IPS DF 6.9 (cell line): ENCODE measurements at places on chromosomes 5 and 9.

GRCh38 chr9:69237702-69238295 lies 63.7 kb downstream of the TJP2 start:
- no peak for DNase-seq
- H3K36me3 ChIP-seq: peaks cover 9% of the 10 kb centered on the region; the same call in 1 of the 2 replicates
- no peaks in the 10 kb centered on the region for H3K27me3 ChIP-seq

GRCh38 chr9:33185858-33186257 lies 18.7 kb upstream of the B4GALT1 start:
- no peaks in the 10 kb centered on the region for H3K27me3 ChIP-seq
- DNase-seq: no peak
- no peaks in the 10 kb centered on the region for H3K36me3 ChIP-seq
- no peaks in the 10 kb centered on the region for H3K4me1 ChIP-seq

- H3K27me3 ChIP-seq: no peaks in the 10 kb centered on the region
- no peak overlapping the region for H3K4me3 ChIP-seq
- H3K27ac ChIP-seq: no peak overlapping the region
- peaks cover 1% of the 10 kb centered on the region; the same call in 1 of the 2 replicates for H3K4me1 ChIP-seq
- DNase-seq: no peak
- H3K36me3 ChIP-seq: no peaks in the 10 kb centered on the region
Measured at GRCh38 chr5:14190194-14191164, 47.3 kb downstream of the TRIO start.

- H3K4me1 ChIP-seq: no peaks in the 10 kb centered on the region
- H3K36me3 ChIP-seq: peaks cover 14% of the 10 kb centered on the region; the same call in 1 of the 2 replicates
- DNase-seq: no peak
- no peaks in the 10 kb centered on the region for H3K27me3 ChIP-seq
Measured at GRCh38 chr5:72224946-72225463, 95.0 kb downstream of the MRPS27 start.

DNA sequence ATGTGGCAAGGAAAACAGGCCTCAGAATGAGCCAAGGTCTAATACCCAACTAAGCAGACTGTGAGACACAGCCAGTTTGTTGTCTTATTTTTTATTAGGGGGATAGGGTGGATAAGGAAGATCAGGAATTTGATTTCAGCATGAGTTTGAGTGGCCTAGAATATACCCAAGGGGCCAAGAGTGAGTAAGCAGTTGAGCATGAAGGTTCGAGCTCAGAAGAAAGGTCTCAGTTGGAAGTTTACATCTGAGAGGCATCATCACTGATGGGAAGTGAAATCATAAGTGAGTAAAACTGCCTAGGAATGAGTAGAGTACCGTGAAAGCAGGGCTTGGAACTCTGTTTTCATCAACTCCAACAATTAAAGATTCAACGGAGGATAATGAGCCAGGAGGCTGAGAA lies 12.6 kb downstream of the PSMD5 start:
- H3K27ac ChIP-seq: no peak overlapping the region
- no peak overlapping the region for H3K4me3 ChIP-seq
- DNase-seq: no peak
- no peaks in the 10 kb centered on the region for H3K27me3 ChIP-seq
- H3K36me3 ChIP-seq: peaks cover 11% of the 10 kb centered on the region; the same call in 1 of the 2 replicates

DNA sequence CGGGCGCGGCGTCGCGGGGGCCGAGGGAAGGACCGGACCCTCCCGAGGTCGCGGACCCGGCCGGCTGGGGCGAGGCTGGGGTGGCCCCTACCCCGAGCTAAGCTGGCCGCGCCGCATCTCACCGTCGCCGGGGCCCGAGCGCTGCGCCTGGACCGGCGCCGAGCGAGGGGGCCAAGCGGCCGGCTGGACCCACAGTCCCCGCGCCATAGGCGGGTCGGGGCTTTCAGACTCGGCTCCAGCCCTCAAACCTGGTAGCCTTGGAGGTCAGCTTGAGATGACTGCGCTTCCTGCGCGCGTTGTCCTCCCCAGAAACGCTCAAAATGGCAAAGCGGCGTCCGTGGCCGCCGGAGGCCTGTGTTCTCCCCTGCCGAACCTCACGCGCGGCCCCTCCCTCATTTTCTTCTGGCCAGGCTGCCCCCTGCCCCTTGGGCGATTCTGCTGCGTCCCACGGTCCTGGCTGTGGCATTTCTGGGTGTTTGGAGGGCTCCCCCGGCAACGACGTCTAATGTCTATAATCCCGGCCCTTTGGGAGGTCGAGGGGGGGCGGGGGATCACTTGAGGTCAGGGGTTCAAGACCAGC lies 8.7 kb upstream of the GRIN1 start:
- H3K27ac ChIP-seq: no peak overlapping the region
- H3K27me3 ChIP-seq: no peaks in the 10 kb centered on the region
- peak overlapping the region; percentile 68 for H3K4me3 ChIP-seq

DNA sequence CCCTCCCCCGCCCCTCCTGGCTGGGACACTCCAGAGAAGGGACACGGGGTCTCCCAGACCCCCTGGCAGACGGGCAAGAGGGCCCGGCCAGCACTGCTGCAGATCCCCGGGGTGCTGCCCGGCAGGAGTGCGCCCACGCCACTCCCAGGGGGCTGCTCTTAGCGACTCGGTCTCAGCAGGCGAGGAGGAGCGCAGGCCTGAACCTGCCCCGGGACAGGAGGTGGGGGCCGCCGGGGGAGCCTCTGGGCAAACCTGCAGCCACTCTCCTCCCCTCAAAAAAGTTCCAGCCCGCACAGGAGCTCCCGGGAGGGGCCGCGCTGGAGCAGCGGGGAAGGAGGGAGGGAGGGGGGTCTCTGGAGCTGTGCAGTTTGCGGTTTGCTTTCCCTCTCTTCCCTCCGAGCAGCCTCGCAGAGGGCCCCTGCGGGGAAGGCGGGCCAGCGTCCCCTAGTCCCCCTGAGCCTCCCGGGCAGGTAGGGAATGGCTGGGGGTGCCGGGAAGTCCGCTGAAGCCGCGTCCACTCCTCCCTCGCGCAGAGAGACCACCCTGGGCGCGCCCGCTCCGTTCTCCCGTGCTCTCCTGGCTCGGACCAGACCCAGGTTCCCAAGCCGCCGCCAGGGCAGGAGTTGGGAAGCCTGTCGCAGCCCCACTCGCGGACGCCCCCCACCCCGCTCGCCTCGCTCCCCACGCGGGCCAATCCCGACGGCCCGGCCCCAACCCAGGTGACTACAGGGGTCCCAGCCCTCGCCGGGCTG lies 44.2 kb downstream of the NACC2 start:
- peaks cover 3% of the 10 kb centered on the region; the same call in 1 of the 2 replicates for H3K36me3 ChIP-seq
- peak overlapping the region; percentile 57 for H3K4me3 ChIP-seq
- no peak for DNase-seq
- no peaks in the 10 kb centered on the region for H3K27me3 ChIP-seq
- no peak overlapping the region for H3K27ac ChIP-seq

DNA sequence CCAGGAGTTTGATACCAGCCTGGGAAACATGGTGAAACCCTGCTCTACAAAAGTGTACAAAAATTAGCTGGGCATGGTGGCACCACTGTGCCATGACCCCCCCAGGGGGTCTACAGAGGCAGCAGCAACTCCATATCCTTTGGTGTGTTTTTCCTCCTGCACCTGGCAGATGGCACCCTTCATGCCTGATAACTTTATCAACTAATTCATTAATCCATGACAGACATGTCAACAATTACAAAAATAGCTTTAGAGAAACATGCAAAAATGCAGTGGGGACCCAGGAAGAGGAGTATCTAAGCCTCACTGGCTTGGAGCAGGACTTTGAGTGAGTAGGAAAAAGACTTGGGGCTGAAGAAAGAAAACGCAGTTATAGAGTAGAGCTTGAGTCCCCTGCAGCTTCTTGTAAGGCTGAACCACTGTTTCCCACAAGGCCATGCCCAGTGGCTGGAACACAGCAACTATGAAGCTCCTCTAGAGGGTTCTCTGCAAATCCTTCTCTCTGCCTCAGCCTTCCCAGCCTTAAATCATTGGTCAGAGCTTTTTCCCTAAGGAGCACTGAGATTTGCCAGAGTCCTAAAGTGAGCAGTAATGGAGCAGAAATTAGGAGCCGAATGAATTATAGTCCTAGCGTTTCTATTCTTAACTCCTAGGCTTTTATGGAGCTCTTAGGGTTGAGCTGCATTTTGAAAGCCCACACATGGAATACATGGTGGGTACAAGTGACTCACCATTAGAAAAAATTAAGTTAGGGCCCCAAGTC lies 25.5 kb upstream of the B4GALT1 start:
- H3K4me3 ChIP-seq: no peak overlapping the region
- no peak for DNase-seq
- no peaks in the 10 kb centered on the region; the same call in 1 of the 2 replicates for H3K27me3 ChIP-seq
- no peaks in the 10 kb centered on the region; the same call in 1 of the 2 replicates for H3K4me1 ChIP-seq

- no peaks in the 10 kb centered on the region for H3K4me1 ChIP-seq
- H3K27ac ChIP-seq: no peak overlapping the region
- no peaks in the 10 kb centered on the region for H3K36me3 ChIP-seq
Measured at GRCh38 chr5:124132843-124133242, 613.6 kb downstream of the ZNF608 start.

DNA sequence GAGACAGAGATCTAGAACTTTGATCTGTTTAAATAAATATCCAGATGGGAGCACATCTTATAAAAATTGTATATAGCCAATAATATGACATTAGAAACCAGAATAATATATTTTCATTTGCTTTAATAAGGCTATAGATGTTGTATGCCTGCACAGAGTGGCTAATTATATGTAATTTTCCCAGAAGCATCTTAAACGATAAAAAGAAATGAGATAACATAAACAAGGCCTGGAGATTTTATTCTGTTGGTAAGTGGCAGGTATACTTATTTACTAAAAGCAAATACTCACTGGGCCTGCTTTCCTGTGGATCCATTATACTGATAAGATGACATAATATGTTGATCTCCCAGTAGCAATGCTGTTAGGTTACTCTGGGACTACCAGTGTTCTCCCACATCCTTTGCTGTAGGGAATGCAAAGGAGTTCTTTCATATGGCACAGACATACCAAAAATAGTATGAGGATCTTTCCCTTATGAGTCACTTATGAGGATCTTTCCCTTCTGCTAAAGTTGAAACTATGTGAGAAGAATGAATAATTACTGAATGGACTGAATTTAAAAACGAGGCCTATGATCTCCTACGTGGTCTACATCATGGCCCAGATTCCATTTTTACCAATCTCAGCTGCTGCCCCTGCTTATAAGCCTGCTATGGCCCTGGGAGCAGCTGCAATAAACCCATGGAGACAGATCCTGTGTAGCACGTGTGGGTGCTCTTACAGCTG lies 112.1 kb downstream of the NUDT12 start:
- H3K27ac ChIP-seq: no peak overlapping the region
- no peaks in the 10 kb centered on the region; the same call in 1 of the 2 replicates for H3K4me1 ChIP-seq
- H3K4me3 ChIP-seq: no peak overlapping the region
- no peaks in the 10 kb centered on the region for H3K36me3 ChIP-seq
